Astrocyte (in vitro differentiated cells and primary cell): ENCODE measurements at places on chromosomes 16 and 17.

DNA sequence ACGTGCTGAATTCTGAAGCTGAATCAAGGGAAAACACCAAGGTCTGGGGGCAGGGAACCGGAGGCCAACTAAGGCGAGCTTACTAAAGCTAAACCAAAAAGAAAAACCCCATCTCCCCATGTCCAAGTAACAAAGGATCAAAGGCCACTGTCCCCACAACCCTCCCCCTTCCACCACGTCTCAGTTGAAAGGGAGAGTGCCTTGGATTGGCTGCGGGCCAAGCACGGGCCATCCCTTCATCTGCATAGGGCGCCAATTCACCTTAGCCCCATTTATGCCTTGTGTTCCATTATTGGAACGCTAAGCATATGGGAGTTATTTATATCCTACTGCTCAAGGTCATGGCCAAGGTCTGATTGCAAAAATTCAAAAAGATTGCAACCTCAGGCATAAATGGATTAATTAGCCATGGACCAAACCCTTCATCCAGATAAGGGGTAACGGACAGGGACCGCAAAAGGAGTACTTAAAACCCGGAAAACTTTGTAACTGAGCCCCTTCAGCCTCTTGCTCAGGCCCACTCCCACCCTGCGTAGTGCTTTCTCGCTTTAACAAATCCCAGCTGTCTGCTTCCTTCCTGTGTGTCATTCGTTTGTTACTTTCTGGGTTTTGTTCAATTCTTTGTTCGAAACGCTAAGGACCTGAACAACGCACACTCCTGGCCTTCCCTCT is 740 bp upstream of the ATP6V0D1 start:
- DNase-seq: peak; percentile 39

- DNase-seq: no peak
These were observed at the start of gene KRT12 for GRCh38 chr17:40866838-40867237. Gene KRT12 (minus strand): TSS chr17:40867223. CDS start chr17:40867186, 37 bp downstream.

DNA sequence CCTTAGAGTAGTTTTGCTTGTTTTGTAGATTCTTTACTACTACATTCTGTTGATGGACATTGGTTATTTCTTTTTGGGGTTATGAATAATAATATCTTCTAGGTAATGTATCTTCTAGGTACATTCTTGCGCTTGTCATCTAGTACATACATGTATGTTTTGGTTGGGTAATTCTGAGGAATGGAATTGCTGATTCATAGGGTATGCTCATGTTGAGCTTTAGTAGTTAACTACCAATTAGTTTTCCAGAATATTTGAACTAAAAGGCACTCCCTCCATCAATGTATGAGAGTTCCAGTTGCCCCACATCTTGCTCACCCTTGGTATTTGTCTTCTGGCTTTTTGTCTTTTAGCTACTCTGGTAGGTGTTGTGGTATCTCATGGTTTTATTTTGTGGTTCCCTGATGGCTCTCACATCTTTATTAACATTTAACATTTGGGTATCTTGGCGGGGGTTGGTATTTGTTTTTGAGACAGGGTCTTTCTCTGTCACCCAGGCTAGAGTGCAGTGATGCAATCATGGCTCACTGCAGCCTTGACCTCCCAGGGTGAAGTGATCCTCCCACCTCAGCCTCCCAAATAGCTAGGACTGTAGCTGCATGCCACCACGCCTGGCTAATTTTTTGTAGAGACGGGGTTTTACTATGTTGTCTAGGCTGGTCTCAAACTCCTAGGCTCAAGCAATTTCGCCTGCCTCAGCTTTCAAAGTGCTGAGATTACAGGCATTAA is 47.1 kb downstream of the SLC6A4 start:
- no peak for DNase-seq

DNA sequence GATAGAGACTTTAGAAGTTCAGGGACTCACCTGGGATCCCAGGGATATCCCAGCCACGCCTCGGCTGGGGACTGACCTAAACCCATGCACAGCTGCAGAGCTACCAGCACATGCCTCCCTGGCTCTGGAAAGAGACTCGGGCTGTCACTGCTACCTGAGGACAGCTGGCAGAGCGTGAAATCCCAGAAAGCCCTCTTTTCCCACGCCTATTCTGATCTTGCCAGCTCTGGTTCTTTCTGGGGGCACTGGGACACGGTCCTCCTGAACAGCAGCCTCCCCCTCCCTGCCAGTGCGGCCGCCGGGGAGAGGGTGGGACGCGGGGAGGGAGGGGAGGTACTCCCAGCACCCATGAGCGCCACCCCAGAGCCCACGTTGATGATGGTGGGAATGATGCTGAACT is 10.8 kb downstream of the P2RX5 start:
- no peak for DNase-seq

GRCh38 chr16:68105611-68106010 is 20.4 kb downstream of the NFATC3 start:
- DNase-seq: peak; percentile 44

GRCh38 chr16:9107025-9107970 is 15.9 kb downstream of the HAPSTR1 start:
- DNase-seq: no peak

GRCh38 chr17:68937890-68938514 is 17.2 kb downstream of the ABCA8 start:
- no peak for DNase-seq

GRCh38 chr17:65173284-65173793 is 36.2 kb downstream of the RGS9 start:
- DNase-seq: peak; percentile 28

GRCh38 chr17:14325618-14326167 is 24.8 kb downstream of the HS3ST3B1 start:
- no peak for DNase-seq

GRCh38 chr16:87012954-87013938 is 303.9 kb downstream of the C16orf95 start:
- no peak for DNase-seq

GRCh38 chr16:11160676-11161115 is 95.3 kb downstream of the SOCS1 start:
- no peak for DNase-seq

DNA sequence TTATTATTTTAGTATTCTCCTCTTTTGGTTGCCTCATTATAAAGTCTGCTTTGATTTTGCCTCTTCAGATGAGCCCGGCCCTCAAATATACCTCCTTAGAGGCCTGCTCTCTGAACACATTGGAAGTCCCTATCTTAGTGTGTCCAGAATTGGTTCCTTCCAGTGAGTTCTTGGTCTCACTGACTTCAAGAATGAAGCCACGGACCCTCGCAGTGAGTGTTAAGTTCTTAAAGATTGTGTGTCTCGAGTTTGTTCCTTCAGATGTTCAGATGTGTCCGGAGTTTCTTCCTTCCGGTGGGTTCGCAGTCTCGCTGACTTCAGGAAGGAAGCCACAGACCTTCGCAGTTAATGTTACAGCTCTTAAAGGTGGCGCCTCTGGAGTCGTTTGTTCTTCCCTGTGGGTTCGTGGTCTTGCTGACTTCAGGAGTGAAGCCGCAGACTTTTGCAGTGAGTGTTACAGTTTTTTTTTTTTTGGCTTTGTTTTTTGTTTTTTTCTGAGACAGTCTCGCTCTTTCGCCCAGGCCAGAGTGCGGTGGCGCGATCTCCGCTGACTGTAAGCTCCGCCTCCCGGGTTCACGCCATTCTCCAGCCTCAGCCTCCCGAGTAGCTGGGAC is 45.8 kb upstream of the NOS2 start:
- DNase-seq: no peak

GRCh38 chr16:74635303-74635702 is 28.4 kb upstream of the GLG1 start:
- DNase-seq: no peak

DNA sequence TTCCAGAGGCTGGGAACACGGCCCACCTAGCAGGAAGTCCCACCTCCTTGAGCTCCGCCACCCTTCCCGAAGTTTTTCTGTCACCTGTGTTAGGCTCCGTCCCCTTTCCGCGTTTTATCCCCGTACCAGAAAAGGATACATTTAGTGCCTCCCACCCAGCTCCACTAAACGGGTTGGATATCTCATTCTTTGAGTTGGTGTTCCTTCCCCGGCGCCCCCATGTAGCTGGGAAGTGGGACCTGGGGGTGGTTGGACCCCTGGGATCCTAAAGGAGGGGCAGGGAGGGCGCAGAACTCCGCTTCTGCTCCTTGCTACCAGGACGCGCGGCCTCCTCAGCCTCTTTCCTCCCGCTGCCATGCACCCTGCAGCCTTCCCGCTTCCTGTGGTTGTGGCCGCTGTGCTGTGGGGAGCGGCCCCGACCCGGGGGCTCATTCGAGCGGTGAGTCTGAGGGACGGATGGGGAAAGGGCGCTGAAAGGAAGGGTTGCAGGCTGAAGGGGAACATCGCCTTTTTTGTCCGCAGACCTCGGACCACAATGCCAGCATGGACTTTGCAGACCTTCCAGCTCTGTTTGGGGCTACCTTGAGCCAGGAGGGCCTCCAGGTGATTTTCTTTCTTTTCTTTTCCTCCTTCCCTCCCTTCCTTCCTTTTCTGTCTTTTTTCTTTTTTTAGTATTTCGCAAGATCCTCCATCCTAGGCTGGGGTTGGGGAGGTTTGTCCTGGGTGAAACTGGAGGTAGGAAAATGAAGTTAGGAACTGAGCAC is 669 bp downstream of the RNF167 start:
- DNase-seq: no peak

GRCh38 chr16:67672306-67672705 is 5.7 kb downstream of the C16orf86 start:
- no peak for DNase-seq

DNA sequence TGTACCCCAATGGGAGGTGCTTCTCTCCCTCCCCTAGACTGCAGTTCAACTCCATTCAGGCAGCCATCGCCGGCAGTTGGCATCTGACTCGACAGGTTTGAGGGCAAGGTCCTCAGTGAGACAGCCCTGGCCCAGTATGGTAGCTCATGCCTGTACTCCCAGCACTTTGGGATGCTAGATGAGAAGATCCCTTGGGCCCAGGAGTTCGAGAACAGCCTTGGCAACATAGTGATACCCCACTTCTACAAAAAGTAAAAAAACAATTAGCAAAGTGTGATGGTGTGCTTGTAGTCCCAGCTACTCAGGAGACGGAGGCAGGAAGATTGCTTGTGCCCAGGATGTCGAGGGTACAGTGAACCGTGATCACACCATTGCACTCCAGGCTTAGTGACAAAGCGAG is 12.1 kb downstream of the VPS35L start:
- DNase-seq: no peak

- DNase-seq: no peak
These were observed 1.5 kb upstream of the FTSJ3 start for GRCh38 chr17:63828936-63829335.

DNA sequence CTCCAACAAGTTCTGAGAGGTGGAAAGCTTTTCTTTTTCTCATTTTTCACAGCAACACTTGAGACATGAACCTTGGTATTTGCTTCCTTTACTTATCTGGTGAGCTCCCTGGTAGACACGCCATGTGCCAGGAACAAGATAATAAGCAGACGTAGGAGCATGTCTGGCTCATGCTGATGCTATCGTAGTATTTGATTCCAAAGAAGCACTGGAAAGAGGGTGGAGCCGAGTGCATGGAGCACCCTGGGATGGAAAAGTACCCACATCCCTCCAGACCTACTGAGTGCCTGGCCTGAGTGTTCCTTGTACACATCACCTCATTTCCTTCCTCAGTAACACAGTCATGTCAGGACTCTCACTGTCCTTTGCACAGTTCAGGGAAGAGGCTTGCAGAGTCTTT is 231.0 kb downstream of the CBLN1 start:
- no peak for DNase-seq

DNA sequence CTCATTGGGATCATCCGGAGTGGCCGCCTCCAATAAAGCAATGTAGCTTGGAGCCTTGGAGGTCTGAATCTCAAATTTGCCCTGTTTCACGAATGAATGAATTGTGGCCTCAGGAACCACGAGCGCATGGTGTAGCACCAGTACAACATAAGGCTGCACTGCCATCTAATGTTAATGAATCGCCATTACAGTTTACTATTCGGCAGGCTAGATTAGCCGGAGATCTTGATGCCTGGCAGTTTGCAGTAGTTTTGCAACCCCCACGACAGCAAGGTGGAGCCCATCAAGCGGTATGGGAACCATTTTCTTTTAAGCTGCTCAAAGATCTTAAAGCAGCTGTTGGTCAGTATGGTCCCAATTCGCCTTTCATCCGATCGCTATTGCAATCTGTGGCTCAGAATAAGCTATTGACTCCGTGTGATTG is 18.8 kb downstream of the ALOX15B start:
- DNase-seq: peak; percentile 53

GRCh38 chr17:78583091-78583490 is 5.9 kb upstream of the DNAH17 start:
- DNase-seq: no peak

- no peak for DNase-seq
These were observed 74.4 kb upstream of the SMIM36 start for GRCh38 chr17:55585629-55586028.

DNA sequence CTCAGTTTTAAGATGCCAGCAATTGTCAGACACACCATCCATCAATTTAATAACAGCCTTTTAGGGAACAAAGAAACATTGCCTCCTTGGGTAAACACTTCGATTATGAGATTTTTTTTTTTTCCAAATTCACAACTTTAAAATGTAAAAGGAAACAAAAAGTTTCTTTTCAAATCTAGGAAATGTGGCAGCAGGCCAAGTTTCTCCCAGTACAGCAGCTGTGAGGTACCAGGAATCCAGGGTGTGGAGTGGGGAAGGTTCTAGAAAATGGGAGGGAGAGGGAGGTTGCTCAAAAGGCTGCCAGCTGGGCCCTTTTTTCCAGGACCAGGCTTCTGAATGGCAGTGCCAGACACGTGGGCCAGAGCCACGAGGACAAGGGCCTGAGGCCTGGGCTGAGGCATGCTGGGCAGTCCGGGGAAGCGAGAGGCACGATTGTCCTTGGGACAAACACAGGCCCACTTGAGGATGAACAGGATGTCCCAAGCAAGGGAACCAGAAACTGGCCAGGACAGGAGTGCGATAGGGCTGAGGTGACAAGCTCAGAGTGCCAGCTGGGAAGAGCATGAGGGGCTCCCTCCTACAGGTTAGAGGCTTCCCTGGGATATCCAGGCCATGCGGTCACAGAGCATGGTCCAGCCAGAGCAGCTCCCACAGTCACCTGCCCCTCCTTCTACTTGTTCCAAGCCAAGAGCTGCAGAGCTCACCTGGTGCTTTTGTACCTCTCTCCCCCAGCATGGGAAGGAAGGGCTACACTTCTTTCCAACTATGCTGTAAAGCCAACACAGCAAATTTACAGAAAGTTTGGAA is 215.1 kb downstream of the KATNIP start:
- no peak for DNase-seq

- no peak for DNase-seq
These were observed 22.0 kb upstream of the CPNE2 start for GRCh38 chr16:57070424-57070823.

GRCh38 chr16:79012671-79013434 is 587.7 kb downstream of the MAF start:
- DNase-seq: no peak

- no peak for DNase-seq
These were observed 128.3 kb downstream of the CCDC144A start for GRCh38 chr17:16818340-16818739.
